Sigmoid colon (tissue), 7 donors: ENCODE measurements at places on chromosomes 3 and 15. TPM values are rescaled to one million over a fixed set of nuclear protein-coding genes. Genes with fewer than 3 reads are reported as not detected.

- DNase-seq, result no peak
Observed at GRCh38 chr3:4776399-4776979, 202.7 kb upstream of the BHLHE40 start.

- no peak for DNase-seq
Observed at GRCh38 chr3:44525060-44525459, 29.9 kb upstream of the ZKSCAN7 start.

- peak; percentile 76 for DNase-seq
Observed at GRCh38 chr3:195258449-195259153, 12.4 kb downstream of the XXYLT1 start.

Gene HDAC11
- 15.5 TPM for total RNA-seq
